ENCODE measurements at places on chromosomes 13 and 19.

DNA sequence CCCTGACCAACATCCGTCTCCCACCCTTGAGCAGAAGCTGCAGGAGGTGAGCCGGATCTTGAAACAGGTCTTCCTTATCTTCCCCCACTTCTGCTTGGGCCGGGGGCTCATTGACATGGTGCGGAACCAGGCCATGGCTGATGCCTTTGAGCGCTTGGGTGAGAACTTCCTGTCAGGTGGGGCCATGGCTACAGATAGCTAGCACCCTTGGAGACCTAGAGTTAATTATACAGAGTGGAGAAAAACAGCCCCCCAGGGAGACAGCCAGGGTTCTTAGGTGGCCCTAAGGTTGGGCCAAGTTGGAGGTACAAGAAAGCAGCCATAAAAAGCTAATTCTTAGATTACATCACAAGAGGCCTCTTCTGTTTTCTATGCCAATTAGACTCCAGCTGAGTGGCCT lies 8.9 kb upstream of the ARHGAP45 start:
- no peak for DNase-seq

GRCh38 chr13:40026741-40027140 lies 371.3 kb downstream of the COG6 start:
- DNase-seq = no peak

- no peak for DNase-seq
These were observed 1.1 kb downstream of the TPT1 start for GRCh38 chr13:45339867-45340266.

- no peak for DNase-seq
These were observed 18.4 kb downstream of the PLD3 start for GRCh38 chr19:40366697-40367561.

All from iPS DF 6.9 (cell line).